ENCODE measurements at places on chromosomes 2 and 18.
A peak's percentile ranks its signal among the peaks of the same experiment; 100 is the strongest.

GRCh38 chr2:109139865-109140396 is 10.9 kb downstream of the SH3RF3 start:
- H3K27me3 ChIP-seq = peaks cover 5% of the 10 kb centered on the region
- no peak for DNase-seq
- no peak overlapping the region for H3K27ac ChIP-seq
- no peak overlapping the region for H3K4me3 ChIP-seq
- no peaks in the 10 kb centered on the region for H3K36me3 ChIP-seq

GRCh38 chr2:31170071-31170698 is 31.9 kb upstream of the GALNT14 start:
- no peaks in the 10 kb centered on the region for H3K27me3 ChIP-seq
- no peak overlapping the region for H3K27ac ChIP-seq
- no peaks in the 10 kb centered on the region for H3K4me1 ChIP-seq
- H3K36me3 ChIP-seq = no peaks in the 10 kb centered on the region

DNA sequence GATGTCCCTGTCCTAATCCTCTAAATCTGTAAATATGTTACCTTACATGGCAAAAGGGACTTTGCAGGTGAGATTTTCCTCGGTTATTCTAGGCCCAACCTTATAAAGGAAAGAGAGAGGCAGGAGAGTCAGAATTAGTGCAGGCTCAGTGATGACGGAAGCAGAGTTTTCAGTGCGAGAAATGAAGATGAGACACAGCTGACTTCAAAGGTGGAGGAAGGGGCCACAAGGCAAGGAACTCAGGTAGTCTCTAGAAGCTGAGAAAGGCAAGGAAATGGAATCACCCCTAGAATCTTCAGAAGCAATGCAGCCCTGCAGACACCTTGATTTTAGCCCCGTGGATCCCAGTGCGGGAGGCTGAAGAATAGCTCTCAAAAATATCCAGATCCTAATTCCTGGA is 7.2 kb upstream of the LCLAT1 start:
- no peaks in the 10 kb centered on the region for H3K27me3 ChIP-seq
- DNase-seq = no peak
- no peaks in the 10 kb centered on the region for H3K36me3 ChIP-seq
- no peak overlapping the region for H3K27ac ChIP-seq

- no peak for DNase-seq
- H3K4me3 ChIP-seq = peak overlapping the region; percentile 97
- H3K27ac ChIP-seq = peak overlapping the region; percentile 98
- H3K27me3 ChIP-seq = no peaks in the 10 kb centered on the region
Observed at GRCh38 chr2:84969511-84970209, 1.3 kb upstream of the KCMF1 start.

GRCh38 chr18:3217948-3218647 is 1.7 kb downstream of the MYOM1 start:
- DNase-seq = peak; percentile 96
- peaks cover 50% of the 10 kb centered on the region for H3K4me1 ChIP-seq
- H3K4me3 ChIP-seq = peak overlapping the region; percentile 20
- peak overlapping the region; percentile 76 for H3K27ac ChIP-seq
- H3K27me3 ChIP-seq = no peaks in the 10 kb centered on the region

DNA sequence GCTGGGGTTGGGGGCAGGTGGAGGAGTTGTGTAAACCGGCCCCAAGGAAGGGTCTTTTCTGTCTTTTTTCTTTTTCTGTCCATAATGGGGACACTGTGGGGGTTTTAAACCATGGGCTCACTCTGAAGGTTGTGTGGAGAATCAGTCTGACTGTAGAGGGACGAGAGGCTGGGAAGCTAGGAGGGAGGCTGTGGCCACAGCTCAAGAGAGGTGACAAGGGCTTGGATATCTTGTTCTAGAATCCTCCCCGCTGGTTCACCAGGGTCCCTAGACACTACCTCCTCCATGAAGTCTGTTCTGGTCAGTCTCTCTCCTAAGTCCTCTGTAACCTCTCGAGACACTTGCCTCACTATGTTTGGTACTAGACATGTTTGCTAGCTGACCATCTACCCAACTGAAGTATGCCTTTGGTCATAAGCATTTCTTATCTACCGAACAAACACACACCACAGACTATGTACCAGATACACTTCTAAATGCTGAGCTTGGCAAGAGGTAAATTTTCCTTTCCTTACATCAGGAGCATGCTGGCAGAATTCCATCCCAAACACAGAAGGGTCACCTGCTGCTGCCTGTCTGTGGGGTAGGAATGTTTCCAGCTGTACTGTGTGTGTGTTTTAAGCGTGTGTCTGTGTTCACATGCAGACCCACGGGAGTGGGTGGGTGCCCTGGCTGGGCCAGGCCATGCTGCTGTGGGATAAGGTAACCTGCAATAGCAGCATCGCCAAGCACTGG is 69.6 kb upstream of the MGAT4A start:
- H3K4me1 ChIP-seq = peaks cover 89% of the 10 kb centered on the region
- H3K4me3 ChIP-seq = peak overlapping the region; percentile 56
- H3K27ac ChIP-seq = peak overlapping the region; percentile 58
- H3K36me3 ChIP-seq = no peaks in the 10 kb centered on the region
- no peaks in the 10 kb centered on the region for H3K27me3 ChIP-seq

- peaks cover 26% of the 10 kb centered on the region for H3K4me1 ChIP-seq
- peak; percentile 54 for DNase-seq
- H3K36me3 ChIP-seq = no peaks in the 10 kb centered on the region
- no peak overlapping the region for H3K27ac ChIP-seq
- H3K27me3 ChIP-seq = no peaks in the 10 kb centered on the region
Observed at GRCh38 chr2:201975434-201975833, 58.2 kb upstream of the FZD7 start.

- peaks cover 7% of the 10 kb centered on the region for H3K4me1 ChIP-seq
- no peak overlapping the region for H3K4me3 ChIP-seq
- H3K36me3 ChIP-seq = no peaks in the 10 kb centered on the region
Observed at GRCh38 chr2:88100489-88100858, 27.4 kb downstream of the FABP1 start.

DNA sequence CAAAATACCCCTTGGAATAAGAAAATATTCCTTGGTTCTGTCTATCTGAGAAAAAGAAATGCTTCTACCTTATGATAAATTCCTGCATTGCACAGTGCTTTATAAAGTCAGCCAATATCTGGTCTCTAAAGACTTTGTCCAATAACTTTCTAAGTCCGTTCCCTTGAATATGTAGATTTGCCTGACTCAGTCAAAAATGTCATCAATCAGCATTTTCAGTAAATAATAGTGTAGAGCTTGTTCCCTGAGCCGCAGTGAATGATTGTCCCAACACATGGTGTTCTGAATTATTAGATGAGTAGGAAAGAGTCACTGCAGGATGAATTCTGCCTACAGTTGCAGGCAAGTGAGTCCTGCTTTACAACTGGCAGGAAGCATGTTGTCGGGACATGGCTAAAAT is 316.8 kb upstream of the RBMS1 start:
- H3K4me1 ChIP-seq = no peaks in the 10 kb centered on the region
- no peaks in the 10 kb centered on the region for H3K27me3 ChIP-seq
- H3K36me3 ChIP-seq = no peaks in the 10 kb centered on the region
- no peak overlapping the region for H3K27ac ChIP-seq

- no peak for DNase-seq
- H3K27me3 ChIP-seq = peaks cover 3% of the 10 kb centered on the region
- H3K4me1 ChIP-seq = no peaks in the 10 kb centered on the region
- H3K36me3 ChIP-seq = no peaks in the 10 kb centered on the region
- H3K27ac ChIP-seq = no peak overlapping the region
Observed at GRCh38 chr2:201960305-201960704, 73.3 kb upstream of the FZD7 start.

GRCh38 chr2:183250472-183250871 is 126.2 kb downstream of the NUP35 start:
- H3K27ac ChIP-seq = no peak overlapping the region
- no peak overlapping the region for H3K4me3 ChIP-seq
- no peaks in the 10 kb centered on the region for H3K27me3 ChIP-seq
- no peaks in the 10 kb centered on the region for H3K4me1 ChIP-seq
- no peak for DNase-seq
- no peaks in the 10 kb centered on the region for H3K36me3 ChIP-seq

GRCh38 chr2:188292348-188293239 is 920 bp downstream of the GULP1 start:
- no peak for DNase-seq
- peaks cover 13% of the 10 kb centered on the region for H3K4me1 ChIP-seq
- H3K4me3 ChIP-seq = peak overlapping the region; percentile 70

DNA sequence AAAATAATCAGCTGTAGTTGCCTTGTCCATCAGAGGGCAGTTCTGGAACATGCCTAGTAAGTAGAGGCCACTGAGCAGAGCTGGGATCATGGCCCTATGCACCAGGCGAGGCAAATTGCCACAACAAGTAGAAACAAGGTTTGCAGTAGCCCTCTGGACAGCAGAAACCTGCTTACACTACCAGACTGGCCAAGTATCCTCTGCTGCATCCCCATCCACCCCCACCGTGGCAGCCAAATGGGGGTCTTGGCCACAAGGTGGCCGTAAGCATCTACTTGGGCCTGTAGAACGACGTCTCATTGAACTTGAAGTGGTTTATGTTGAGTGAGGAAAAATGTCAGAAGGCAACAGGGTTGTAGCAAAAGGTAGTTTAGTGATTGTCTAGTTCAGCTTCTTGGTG is 241.2 kb downstream of the ALPK2 start:
- no peak overlapping the region for H3K4me3 ChIP-seq
- no peaks in the 10 kb centered on the region for H3K27me3 ChIP-seq
- H3K27ac ChIP-seq = no peak overlapping the region
- peaks cover 38% of the 10 kb centered on the region for H3K4me1 ChIP-seq

- no peaks in the 10 kb centered on the region for H3K36me3 ChIP-seq
- no peak for DNase-seq
- no peak overlapping the region for H3K27ac ChIP-seq
Observed at GRCh38 chr2:159050426-159050825, 82.0 kb downstream of the TANC1 start.

- H3K4me3 ChIP-seq = no peak overlapping the region
- no peaks in the 10 kb centered on the region for H3K36me3 ChIP-seq
- no peak for DNase-seq
- H3K27me3 ChIP-seq = no peaks in the 10 kb centered on the region
Observed at GRCh38 chr2:57693177-57693576, 353.4 kb upstream of the VRK2 start.

GRCh38 chr2:176488431-176488830 is 219.2 kb downstream of the MTX2 start:
- no peak overlapping the region for H3K27ac ChIP-seq
- H3K4me3 ChIP-seq = no peak overlapping the region
- no peaks in the 10 kb centered on the region for H3K4me1 ChIP-seq
- no peaks in the 10 kb centered on the region for H3K27me3 ChIP-seq
- H3K36me3 ChIP-seq = no peaks in the 10 kb centered on the region
- no peak for DNase-seq

- no peak overlapping the region for H3K27ac ChIP-seq
- H3K36me3 ChIP-seq = no peaks in the 10 kb centered on the region
- DNase-seq = no peak
- peaks cover 63% of the 10 kb centered on the region for H3K27me3 ChIP-seq
- H3K4me1 ChIP-seq = peaks cover 6% of the 10 kb centered on the region
Observed at GRCh38 chr2:218003281-218003944, 618 bp upstream of the TNS1 start.

GRCh38 chr2:238239543-238239862 is 335 bp downstream of the HES6 start:
- no peaks in the 10 kb centered on the region for H3K27me3 ChIP-seq
- peak overlapping the region; percentile 85 for H3K4me3 ChIP-seq
- DNase-seq = no peak
- peaks cover 57% of the 10 kb centered on the region for H3K4me1 ChIP-seq

GRCh38 chr2:187580462-187581124 is 26.4 kb upstream of the TFPI start:
- H3K4me3 ChIP-seq = 0 out of 2 replicates have a peak overlapping the region, but pooled peaks have one; percentile 11
- H3K36me3 ChIP-seq = no peaks in the 10 kb centered on the region
- DNase-seq = peak; percentile 76
- peaks cover 34% of the 10 kb centered on the region for H3K4me1 ChIP-seq

DNA sequence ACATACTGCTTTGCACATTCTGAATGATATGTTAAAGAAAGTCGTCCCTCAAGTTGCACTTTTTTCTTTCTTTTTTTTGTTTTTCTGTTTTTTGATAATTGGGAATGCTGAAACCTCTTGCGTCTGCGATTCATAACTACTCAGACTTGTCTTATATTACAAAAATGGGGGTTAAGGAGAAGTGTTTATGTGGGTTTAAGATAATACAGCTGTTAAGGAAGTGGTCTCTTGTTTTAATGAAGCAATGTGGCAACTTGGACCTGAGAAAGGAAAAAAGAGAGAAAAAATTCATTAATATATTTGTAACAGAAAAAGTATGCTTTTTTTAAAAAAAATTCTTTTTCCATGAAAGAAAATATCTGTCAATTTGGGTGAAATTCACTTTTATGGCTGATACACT is 268.5 kb upstream of the CCDC68 start:
- H3K27ac ChIP-seq = no peak overlapping the region
- no peaks in the 10 kb centered on the region for H3K27me3 ChIP-seq
- H3K4me3 ChIP-seq = no peak overlapping the region
- H3K36me3 ChIP-seq = no peaks in the 10 kb centered on the region
- no peak for DNase-seq

GRCh38 chr18:34122724-34123334 is 101.9 kb downstream of the NOL4 start:
- H3K4me3 ChIP-seq = no peak overlapping the region
- no peaks in the 10 kb centered on the region for H3K36me3 ChIP-seq
- peaks cover 13% of the 10 kb centered on the region for H3K4me1 ChIP-seq
- no peaks in the 10 kb centered on the region for H3K27me3 ChIP-seq
- H3K27ac ChIP-seq = no peak overlapping the region

DNA sequence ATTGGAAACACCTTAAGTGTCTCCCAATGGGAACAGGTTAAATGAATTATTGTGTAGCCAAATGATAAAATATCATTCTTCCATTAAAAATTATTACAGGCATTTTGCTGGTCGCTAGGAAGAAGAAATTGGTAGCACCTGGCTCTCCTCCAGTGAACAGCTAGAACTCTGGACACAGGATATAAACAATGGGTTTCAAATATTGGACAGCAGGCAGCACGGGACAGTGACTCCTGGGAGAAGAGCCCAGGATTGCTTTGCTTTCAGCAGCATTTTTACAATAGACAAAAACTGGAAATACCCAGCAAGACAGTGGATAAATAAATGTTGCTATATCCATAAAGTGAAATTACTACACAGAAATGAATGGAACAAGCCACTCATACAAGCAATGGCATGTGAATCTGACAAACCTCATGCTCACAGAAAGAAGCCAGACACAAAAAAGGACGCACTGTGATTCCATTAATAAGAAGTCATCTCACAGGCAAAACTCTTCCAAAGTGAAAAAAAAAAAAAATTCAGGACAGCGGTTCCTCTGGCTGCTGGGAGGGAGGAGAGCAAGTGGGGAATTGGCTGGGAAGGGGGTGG is 50.5 kb downstream of the LAMA1 start:
- DNase-seq = no peak
- no peak overlapping the region for H3K27ac ChIP-seq
- peaks cover 18% of the 10 kb centered on the region for H3K4me1 ChIP-seq
- no peaks in the 10 kb centered on the region for H3K27me3 ChIP-seq
- H3K4me3 ChIP-seq = no peak overlapping the region

- H3K27me3 ChIP-seq = no peaks in the 10 kb centered on the region
- H3K4me3 ChIP-seq = peak overlapping the region; percentile 83
- H3K36me3 ChIP-seq = peaks cover 16% of the 10 kb centered on the region
- H3K27ac ChIP-seq = peak overlapping the region; percentile 90
Observed at GRCh38 chr2:46615555-46615954, 136.2 kb downstream of the TMEM247 start.

DNA sequence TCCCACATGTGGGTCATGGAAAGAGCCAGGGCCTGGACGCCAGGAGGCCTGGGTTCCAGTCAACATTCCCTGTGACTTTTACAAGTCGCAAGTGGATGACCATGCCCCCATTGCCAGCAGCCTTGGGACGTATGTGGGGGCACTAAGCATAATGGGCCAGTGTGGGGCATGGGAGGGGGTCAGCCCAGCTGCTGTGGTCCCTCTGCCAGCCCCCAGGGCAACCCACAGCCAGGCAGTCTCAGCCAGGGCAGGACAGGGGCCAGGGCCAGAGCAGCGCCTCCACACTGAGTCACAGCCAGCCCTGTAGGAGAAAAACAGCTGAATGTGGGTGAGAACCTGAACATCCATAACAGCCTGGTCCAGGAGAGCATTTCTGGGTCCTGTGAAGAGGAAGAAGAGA is 173.2 kb downstream of the GFPT1 start:
- no peak for DNase-seq
- peak overlapping the region; percentile 87 for H3K27ac ChIP-seq
- H3K36me3 ChIP-seq = no peaks in the 10 kb centered on the region
